ENCODE measurements at places on chromosomes 13 and 19.

- DNase-seq, result no peak
These were observed 3.9 kb downstream of the PIH1D1 start for GRCh38 chr19:49447485-49448431.

DNA sequence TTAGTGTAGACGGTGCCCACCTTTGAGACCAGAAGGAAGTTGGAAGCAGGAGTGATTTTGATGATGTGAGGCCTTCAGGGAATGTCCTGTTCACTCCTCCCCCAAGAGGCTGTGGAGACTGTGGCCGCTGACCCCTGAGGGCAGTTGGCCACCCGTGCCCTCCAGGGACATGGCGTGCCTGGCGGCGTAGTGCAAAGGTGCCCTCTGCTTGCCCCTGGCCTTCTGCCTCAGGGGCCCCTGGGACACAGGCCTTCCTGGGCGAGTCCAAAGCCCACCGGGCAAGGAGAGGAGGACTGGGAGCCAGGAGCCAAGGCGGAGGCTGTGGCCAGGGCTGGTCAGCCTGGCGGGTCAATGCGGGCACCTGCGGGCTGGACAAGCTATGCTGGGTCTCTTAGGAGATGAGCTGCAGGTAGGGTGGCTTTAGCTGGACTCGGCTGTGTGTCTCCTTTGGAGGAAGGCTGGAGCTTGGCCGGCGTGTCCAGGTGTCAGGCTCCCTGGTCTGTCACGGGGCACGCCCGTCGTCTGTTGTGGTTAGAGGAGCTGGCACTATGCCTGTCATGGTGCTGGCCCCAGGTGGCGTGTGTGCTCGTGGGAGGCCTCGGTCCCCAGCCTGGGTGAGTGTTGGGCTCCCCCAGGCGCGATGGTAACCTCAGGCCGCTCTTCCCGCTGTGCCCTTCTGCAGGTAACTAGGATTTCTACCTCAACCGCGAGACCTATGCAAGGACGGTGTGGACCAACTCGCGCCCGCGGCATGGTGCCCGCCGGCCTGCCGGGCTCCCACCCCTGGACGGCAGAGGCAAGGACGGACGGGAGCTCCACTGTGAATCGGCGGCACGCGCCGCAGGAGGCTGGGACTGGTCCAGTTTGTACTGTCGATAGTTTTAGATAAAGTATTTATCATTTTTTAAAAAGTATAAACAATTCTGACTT is 6.8 kb downstream of the PLEKHJ1 start:
- DNase-seq, result no peak

GRCh38 chr13:59623206-59623915 is 540.4 kb downstream of the DIAPH3 start:
- no peak for DNase-seq

GRCh38 chr19:35484252-35485036 is 5.8 kb downstream of the KRTDAP start:
- DNase-seq, result no peak

DNA sequence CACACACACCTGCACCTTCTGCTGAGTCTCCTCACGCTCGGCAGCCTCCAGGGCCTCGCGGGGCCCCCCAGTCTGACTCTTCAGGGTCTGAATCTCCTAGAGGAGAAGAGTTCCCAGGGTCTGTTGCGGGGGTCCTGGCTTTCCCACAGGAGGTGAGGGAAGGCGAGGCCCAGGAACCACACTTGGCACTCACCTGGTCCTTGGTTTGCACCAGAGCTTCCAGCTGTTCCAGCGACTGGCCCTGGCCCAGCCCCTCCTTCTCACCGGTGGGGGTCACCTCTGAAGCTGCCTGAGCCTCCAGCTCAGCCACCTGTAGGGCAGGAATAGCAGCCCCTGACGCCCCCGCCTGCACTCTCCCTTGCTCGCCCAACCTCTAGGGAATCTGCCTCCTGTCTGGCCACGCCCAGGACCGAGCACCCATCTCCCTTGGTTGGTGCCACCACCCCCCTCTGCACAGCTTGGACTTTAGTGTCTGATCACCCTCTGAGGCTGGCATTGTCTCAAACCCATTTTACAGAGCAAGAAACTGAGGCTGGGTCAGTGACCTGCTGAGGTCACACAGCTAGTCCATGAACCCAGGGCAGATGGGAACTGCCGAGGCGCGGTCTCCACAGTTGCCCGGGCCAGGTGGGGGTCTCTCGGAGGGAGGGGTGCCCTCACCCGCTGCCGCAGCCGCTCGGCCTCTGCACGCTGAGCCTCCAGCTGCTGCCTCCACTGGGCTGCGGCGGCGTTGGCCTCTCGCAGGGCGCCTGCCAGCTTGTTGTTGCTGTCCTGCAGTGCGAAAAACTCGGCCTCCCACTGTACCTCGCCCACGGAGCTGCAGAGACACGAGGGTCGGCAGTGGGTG is 9.5 kb downstream of the HOMER3 start:
- DNase-seq, result no peak

GRCh38 chr19:47229676-47230053 is 1.3 kb downstream of the BBC3 start:
- DNase-seq, result no peak

DNA sequence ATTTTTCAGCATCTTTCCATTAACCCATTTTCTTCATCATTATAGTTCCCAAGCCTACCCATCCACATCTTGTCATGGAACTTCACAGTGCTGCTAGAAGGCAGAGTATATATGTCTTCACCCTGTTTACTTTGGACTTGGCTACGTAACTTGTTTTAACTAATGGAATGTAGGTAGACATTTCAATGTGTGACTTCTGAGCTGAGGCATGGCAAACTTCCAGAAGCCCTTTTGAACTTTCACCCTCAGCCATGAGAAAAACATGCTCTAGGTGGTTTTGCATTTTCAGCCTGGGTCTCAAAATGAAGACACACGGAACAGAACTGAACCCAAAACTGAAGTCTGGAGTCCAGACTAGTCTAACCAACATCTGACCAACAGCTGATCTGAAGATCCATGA is 3.2 kb downstream of the TEX30 start:
- DNase-seq, result no peak

DNA sequence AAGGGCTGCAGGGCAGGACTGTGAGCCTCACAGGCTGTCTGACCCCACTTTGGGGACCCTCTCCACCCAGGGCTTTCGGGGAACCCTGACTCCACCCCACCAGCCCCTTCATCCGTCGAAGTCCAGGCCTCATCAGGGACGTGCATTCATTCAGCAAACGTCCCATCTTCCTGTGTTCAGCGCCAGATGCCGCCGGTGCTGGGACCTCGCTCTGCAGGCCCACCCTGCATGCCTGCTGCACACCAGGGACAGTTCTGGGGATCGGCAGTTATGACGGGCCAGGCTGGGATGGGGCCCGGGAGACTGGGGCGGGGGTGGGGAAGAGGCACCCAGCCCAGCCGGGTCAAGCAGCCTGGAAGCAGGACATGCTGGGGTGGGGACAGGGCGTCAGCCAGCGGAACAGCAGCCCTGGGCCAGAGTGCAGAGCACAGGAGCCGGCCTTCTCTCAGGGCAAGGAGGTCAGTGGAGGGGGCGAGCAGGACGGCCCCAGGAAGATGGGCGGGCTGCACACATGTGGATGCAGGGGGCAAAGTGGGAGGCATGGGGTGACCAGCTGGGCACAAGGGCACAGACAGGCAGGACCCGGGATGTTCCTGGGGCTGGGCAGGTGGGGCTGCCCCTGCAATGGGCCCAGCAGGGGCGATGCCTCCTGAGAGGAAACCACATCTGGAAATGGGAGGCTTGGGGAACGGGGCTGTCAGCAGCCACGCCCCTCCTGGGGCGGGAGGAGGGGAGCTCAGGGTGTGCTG is 5.1 kb downstream of the GAMT start:
- DNase-seq, result no peak

DNA sequence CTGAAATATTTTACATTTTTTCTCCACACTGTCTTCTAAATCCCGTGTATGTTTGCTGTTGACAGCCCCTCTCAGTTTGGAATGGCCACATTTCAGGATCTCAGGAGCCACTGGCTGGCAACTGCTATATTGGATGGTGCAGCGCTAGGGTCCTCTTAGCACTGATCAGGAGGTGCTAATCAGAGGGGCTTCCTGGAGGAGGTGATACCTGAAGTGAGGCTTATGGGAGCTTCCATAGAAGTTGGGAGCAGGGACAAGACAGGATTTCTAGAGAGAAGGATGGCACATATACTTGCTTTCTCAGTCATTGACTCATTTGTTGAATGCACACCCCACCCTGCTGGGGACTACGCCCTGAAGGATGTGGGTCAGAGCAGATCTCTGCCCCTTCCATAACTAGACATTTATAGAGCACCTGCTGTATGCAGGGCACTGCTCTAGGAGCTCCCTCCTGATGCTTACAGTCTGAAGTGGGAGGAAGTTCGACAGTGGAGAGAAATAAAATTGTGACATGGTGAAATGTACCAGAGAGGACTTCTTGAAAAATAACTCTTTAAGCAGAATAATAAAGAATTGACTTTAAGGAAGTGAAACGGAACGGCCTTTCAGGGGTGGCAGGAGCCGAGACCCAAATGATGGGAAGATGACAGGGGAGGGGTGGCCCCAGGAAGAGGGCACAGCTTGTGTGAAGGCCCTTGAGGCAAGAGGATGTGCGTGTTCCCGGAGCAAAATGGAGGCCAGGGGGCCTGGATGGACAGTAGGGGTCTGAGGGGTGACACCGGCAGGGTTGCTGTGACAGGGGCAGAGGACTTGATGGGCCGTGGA is 13.1 kb downstream of the AP2A1 start:
- no peak for DNase-seq

- peak; percentile 44 for DNase-seq
These were observed 748 bp downstream of the LMNB2 start for GRCh38 chr19:2455851-2456570.

DNA sequence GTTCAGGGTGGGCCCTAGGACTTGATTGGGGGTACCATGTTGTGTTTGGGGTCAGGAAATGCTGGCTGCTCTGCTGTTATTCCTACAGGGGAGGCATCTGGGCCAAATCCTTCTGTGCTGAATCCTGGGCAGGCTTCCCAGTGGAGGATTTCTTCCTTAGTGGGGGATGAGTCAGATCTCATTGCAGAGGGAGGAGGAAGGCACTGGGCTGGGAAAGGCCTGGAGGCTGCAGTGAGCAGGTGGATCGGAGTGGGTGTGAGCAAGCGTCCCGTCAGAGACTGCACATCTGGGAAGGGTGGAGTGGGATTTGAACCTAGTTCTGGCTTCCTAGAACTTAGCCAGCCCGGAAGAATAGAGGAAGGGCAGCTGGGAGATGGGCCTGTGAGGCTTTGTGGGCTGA is 11.5 kb downstream of the CCDC124 start:
- DNase-seq, result no peak

DNA sequence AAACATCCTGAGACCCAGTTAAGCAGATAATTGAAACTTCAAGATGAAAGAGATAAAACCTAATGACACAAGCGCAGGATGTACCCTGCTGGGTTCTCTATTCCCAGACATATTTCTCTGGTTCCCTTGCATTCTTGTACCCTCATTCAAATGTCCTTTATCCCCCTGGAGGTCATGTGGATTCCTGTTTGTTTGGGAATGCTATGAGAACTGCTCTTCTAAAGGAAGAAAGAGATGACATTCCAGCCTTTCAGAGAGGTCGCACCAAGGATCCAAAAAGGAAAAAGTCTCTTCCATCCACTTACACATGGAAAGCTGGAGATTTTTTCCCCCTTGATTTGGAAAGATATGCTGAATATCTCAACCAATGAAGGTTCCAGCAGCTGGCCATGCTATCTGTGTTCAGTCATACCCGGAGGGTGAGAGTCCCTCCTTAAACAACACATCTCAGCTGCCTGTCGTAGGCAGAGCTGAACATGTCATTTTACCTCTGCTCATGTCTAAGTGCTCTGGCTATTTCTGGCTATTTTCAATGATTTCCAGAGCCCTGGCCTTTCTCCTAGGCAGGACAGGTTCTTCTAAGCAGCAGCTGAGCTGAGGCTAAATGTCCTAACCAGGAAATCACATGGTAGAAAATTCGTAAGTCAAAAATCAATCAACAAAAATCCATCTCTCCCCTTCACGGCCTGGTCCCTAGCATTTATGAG is 52.5 kb downstream of the C13orf42 start:
- no peak for DNase-seq

DNA sequence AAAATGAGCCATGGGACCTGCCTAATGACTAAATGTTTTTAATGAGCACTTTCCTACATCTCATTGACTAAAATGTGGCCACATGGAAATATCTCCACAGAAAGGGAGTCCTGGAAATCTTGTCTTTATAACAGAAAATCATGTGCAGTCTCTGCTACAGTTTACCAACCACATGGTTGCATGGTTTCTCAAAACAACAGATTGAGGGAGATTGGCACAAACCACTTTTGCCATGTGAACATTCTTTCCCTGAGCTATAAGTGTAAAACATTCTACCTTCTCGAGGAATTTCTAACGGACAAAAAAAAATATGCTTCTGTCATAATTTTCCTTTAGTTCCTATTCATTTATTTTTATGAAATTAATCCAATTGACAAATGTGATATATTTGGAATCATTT is 218.9 kb upstream of the SLITRK5 start:
- no peak for DNase-seq

DNA sequence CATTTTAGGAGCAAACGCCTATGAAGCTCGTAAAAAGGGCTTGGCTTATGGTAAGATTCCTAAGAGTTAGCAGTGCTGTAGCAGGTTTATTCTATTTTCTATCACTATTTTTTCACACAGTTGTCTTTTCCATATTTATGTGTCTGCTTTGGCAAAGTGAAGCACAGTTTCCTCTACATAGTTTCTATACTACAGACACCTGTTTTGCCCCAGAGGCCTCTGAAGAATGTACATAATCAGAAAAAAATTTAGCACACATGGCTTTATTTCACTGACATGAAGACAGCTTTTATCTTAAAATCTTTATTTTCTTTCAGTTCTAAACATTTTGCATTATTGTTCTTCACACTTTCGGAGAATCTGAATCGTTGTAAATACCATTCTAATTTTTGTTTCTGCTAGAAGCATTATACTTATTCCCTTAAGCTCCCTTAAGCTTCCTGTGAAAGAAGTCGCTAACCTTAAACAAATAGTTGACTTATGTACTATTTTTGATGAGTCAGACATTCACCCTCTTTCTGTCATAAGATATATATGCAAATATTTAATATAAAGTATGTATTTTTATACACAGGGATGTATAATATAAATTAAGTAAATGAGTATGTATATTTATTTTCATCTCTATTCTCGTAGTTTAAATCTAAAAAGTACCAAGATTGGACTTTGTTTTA is 816.0 kb downstream of the OLFM4 start:
- no peak for DNase-seq

GRCh38 chr13:61873717-61874116 is 458.1 kb upstream of the PCDH20 start:
- DNase-seq, result no peak

DNA sequence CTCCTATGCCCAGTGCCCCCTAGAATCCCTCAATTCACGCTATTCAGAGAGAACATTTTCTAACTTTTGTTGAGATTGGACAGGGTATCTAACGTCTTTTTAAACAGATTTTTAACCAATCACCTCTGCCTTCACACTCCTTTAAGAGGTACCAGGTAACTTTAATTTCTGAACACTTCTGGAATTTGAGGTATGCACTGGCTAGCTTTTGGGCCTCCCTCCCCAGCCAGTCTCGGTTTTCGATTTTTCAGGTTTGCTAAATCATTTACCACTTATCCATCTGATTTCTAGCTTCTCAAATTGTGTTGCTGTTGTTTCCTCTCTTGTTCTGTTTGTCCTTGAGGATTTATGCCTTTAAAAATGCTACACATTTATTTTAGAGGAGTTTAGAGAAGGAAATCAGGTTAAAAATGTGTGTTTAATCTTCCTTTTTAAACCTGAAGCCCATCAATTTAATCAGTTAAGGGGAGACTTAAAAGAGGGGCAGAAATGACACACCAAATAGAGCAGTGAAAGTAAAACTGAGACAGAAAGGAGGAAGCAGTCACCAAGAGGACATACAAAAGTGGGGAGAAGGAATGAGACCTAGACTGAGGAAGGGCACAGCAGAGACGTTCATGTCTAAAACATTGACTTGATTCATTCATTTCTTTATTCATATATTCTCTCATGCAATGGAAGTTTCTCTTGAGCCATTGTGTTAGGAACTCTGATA is 139.6 kb upstream of the HTR2A start:
- no peak for DNase-seq
